ENCODE measurements at places on chromosomes 5 and 9. TPM values are rescaled to one million over a fixed set of nuclear protein-coding genes. Genes with fewer than 3 reads are reported as not detected.

CER1 gene
- not detected for total RNA-seq

OR1J2 gene
- not detected for total RNA-seq

DOCK8 gene
- total RNA-seq, result 0.05 TPM

GABRA1 gene
- not detected for total RNA-seq

RLN1 gene
- total RNA-seq, result not detected

URM1 gene
- total RNA-seq, result 71.6 TPM

ACTBL2 gene
- total RNA-seq, result not detected

GRCh38 chr5:855771-856530 is 5.2 kb upstream of the ZDHHC11 start:
- H3K4me1 ChIP-seq, result no peaks in the 10 kb centered on the region
- H3K27me3 ChIP-seq, result peaks cover 2% of the 10 kb centered on the region
- no peak overlapping the region for H3K4me3 ChIP-seq
- H3K27ac ChIP-seq, result no peak overlapping the region
- DNase-seq, result no peak

GRCh38 chr9:30058463-30058862 is 2326.0 kb upstream of the ACO1 start:
- H3K27me3 ChIP-seq, result no peaks in the 10 kb centered on the region
- no peak overlapping the region for H3K4me3 ChIP-seq
- DNase-seq, result no peak
- no peaks in the 10 kb centered on the region for H3K36me3 ChIP-seq
- H3K27ac ChIP-seq, result no peak overlapping the region

DNA sequence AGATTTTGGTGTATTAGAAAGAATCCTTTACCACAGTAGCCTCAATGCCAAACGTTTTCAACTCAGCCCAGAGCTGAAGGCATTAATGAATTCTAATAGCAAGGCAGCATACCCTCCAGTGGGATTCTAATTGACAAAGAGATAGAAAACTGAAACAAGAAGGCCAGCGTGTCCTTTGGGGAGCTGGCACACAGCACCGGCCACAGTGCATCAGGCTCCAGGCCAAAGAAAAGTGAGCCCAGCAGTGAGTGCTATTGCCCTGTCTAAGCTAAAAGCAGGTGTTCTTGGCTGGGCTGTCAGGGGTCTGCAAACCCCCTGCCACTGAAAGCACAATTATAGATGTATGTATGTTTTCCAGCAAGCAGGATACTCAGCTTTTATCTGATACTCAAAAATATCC is 40.4 kb downstream of the PPIC start:
- H3K4me3 ChIP-seq, result no peak overlapping the region
- H3K27me3 ChIP-seq, result no peaks in the 10 kb centered on the region
- H3K36me3 ChIP-seq, result no peaks in the 10 kb centered on the region

DNA sequence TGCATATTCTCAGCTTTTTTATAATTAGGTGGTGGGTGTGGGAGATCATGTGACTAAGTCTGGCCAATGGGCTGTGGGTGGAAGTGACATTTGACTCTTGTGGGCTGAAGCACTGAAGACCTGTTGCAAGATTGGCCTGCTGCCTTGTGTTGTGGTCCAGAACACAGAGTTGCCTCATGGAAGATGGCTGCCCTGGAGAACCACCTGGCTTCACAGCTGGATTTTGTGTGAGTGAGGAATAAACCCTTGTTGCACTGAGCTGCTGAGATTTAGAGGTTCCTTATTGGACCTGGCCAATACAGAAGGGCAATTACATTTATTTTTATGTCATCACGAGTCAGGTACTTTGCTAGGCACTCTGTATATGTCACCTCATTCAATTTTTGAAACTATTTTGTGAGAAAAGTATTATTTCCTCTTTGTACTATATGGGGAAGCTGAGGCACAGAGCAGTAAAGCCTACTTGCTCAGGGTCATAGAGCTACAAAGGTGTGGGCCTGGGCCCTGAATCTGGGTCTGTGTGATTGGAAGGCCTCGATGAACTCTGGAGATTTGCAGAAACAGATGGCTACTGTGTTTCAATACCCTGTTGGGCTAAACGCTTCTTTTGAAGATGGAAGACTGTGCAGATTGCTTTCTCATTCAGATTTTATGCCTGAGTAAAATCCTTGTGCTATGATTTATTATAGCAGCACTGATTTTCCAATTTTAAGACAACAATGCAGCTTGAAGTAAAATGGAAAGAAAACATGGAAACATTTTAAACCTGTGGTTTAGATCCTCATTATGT is 71.2 kb upstream of the TBC1D2 start:
- peaks cover 3% of the 10 kb centered on the region for H3K36me3 ChIP-seq
- peaks cover 85% of the 10 kb centered on the region for H3K4me1 ChIP-seq
- H3K4me3 ChIP-seq, result no peak overlapping the region
- DNase-seq, result no peak

GRCh38 chr5:122401976-122402725 is 90.1 kb downstream of the SNCAIP start:
- DNase-seq, result no peak
- H3K4me1 ChIP-seq, result no peaks in the 10 kb centered on the region
- no peaks in the 10 kb centered on the region for H3K36me3 ChIP-seq
- H3K27ac ChIP-seq, result no peak overlapping the region

GRCh38 chr9:4221931-4222330 is 77.9 kb downstream of the GLIS3 start:
- H3K4me3 ChIP-seq, result no peak overlapping the region
- DNase-seq, result no peak
- no peaks in the 10 kb centered on the region for H3K27me3 ChIP-seq
- H3K27ac ChIP-seq, result no peak overlapping the region

DNA sequence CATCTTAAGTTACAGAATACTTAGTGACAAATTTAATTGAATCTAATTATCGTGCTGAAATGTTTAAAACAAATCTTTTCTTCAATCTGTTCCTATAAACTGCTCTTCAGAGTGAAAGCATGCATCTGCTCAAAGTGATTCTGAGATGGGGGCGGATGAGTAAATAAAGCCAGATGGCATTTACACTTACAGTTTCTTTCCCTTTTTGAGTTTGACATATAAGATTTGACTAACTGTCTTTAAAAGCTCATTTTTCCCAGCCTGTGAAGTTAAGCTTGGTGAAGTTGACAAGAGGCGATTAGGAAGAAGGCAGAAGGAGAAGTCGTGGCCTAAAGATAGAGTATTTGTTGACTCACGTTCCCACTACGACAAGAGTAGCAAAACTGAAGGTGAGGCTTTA is 137.4 kb downstream of the LPAR1 start:
- DNase-seq, result no peak
- H3K27ac ChIP-seq, result peak overlapping the region; percentile 77
- peak overlapping the region; percentile 64 for H3K4me3 ChIP-seq
- H3K27me3 ChIP-seq, result peaks cover 2% of the 10 kb centered on the region
- H3K4me1 ChIP-seq, result peaks cover 80% of the 10 kb centered on the region

DNA sequence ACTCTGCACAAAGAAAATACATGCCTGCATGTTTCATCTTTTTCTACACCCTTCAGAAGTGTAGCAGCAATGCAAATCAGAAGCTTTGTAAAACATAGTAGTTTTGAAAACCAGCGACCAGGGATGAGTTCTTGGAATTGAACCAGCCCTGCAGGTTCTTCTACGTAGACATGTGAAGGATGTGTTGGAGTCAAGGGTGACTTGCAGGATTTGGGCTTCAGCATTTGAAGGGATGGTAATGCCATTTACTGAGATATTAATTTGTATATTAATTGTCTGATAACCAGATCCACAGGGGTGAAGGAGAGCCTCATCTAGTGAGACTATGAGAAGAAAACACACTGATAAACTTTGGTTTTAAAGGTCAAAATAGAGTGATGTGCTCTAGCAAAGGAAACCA is 72.4 kb downstream of the KIAA1958 start:
- H3K36me3 ChIP-seq, result peaks cover 6% of the 10 kb centered on the region
- peak overlapping the region; percentile 66 for H3K27ac ChIP-seq
- DNase-seq, result no peak
- H3K4me3 ChIP-seq, result peak overlapping the region; percentile 1
- H3K27me3 ChIP-seq, result no peaks in the 10 kb centered on the region

DNA sequence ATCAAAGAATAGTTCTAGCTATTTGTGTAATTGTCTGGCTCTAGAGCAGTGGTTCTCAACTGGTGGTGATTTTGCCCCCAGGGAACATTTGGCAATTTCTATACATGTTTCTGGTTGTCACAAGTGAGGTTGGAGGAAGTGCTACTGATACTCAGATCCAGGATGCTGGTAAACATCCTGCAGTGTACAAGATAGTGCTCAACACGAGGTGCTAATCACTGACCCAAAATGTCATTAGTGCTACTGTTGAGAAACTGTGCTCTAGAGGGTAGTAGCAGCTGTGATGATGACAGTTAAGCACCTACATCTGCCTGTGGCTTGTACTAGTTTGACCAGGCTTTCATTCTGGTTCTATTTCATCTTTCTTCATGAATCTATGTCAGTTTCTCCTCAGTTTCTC is 22.1 kb downstream of the LRRC19 start:
- H3K4me1 ChIP-seq, result no peaks in the 10 kb centered on the region
- peaks cover 11% of the 10 kb centered on the region for H3K36me3 ChIP-seq
- no peak overlapping the region for H3K4me3 ChIP-seq
- no peak for DNase-seq
- H3K27ac ChIP-seq, result no peak overlapping the region

DNA sequence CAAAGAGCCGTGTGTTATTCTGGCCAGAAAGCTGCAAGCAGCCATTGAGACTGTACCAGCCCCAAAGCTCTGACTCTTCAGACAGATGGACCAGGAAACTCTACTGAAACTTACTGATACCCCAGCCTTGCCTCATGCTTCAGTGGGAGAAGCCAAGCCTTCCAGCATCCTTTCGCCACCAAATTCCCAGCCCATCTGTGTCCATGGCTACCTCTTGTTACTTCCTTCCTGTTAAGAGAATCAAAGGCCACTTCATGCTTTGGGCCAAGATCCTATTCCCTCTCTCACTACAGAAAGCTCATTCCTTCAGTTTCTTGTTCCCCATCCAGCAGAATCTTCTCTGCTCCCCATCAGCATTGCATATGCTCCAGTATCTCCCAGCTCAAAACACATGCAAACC is 46.9 kb upstream of the FREM1 start:
- no peak for DNase-seq
- no peaks in the 10 kb centered on the region for H3K27me3 ChIP-seq
- H3K4me1 ChIP-seq, result no peaks in the 10 kb centered on the region
- no peak overlapping the region for H3K27ac ChIP-seq
- H3K36me3 ChIP-seq, result no peaks in the 10 kb centered on the region

DNA sequence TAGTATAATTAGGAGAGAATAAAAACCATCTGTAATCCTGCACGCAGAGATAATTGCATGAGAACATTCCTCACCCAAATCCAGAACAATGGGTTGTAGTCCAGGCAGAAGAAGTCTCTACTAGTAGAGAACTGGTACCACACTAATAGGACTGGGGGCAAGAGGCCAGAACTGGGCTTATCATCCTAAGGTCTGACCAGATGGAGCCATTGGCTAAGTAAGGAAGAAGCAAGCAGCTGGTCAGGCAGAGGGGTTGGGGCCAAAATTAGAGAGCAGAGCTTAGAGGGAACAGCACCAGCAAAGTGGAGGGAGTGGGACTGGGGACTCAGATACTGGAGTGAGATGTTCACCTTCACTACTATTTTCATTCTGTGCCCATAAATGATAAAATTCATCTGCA is 35.4 kb upstream of the MAP1B start:
- peaks cover 22% of the 10 kb centered on the region for H3K4me1 ChIP-seq
- DNase-seq, result no peak
- H3K36me3 ChIP-seq, result no peaks in the 10 kb centered on the region
- H3K4me3 ChIP-seq, result no peak overlapping the region
- H3K27me3 ChIP-seq, result peaks cover 1% of the 10 kb centered on the region

- H3K4me1 ChIP-seq, result peaks cover 58% of the 10 kb centered on the region
- peaks cover 4% of the 10 kb centered on the region for H3K36me3 ChIP-seq
- peak overlapping the region; percentile 76 for H3K4me3 ChIP-seq
Measured at GRCh38 chr9:96554801-96555566, 64.7 kb downstream of the CDC14B start.

DNA sequence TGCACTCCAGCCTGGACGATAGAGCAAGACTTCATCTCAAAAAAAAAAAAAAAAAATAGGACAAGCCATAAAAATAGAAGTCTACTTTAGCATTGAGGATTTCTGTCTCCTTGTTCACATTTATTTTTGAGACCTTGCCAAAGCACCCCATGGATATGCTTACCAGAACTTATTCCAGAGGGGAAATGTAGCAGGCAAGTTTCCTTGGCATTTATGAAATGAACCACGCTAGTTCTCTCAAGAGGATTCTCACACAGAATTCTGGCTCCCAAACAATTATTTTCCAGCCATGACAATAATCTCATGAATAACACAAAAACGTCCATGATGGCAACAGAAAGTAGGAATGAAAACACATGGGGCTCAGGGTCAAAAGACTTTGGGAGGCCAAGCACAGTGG is 23.4 kb upstream of the GPX8 start:
- H3K4me1 ChIP-seq, result peaks cover 8% of the 10 kb centered on the region
- no peaks in the 10 kb centered on the region for H3K27me3 ChIP-seq
- H3K27ac ChIP-seq, result no peak overlapping the region
- DNase-seq, result no peak
- H3K36me3 ChIP-seq, result peaks cover 1% of the 10 kb centered on the region

DNA sequence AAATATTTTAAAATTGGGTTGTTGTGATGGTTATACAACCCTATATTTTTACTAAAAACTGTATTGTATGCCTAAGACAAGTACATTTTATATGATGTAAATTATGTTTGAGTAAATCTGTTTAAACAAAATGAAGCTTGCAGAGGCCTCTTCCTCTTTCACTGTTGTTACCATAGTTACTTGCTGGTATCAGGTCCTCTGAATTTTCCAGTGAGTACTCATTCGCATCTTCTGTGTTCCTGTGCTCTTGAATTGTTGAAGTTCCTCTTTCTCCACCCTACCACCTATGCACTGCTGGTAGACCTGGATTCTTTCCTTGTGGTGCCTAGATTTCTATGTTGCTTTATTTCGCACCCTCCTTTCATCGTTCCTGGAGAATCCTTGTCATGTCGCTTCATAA is 938.5 kb upstream of the ACO1 start:
- H3K36me3 ChIP-seq, result no peaks in the 10 kb centered on the region
- H3K4me3 ChIP-seq, result no peak overlapping the region
- no peak for DNase-seq
- no peaks in the 10 kb centered on the region for H3K4me1 ChIP-seq

DNA sequence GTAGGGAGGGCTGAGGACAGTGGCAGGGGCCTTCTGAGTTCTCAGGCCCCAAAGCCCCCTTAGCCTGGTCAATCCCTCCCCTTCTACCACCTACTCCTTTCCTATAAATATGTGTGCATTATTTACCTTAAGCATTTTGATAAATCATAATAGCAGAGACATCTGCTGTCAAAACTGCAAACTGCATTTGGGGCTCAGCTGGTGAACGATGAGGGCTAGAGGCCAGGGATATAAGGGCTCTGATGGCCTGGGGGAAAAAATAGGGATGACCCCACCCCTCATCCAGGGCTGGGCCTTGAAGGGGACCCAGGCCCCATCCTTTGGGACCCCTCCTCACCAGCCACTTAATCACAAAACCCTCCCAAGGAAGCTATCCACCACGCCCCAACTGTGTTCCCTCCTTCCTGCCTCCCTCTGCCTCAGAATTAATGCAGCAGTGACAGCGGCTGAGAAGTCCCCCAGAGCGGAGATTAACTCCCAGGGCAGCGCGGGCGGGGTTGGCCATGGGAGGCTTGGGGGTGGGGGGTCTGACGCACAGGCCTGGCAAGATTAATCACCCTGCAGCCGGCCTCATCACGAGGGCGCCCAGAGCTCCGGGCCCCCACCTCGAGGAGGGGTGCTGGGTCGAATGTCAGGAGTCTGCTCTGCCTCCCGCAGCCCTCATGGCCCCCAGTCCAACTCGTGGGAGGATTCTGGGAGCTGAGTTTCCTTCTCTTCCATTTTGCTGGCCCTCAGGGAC is 42.1 kb downstream of the CXXC5 start:
- H3K36me3 ChIP-seq, result no peaks in the 10 kb centered on the region
- peaks cover 48% of the 10 kb centered on the region for H3K4me1 ChIP-seq
- peak; percentile 42 for DNase-seq
- H3K27me3 ChIP-seq, result peaks cover 6% of the 10 kb centered on the region

- H3K4me3 ChIP-seq, result no peak overlapping the region
- H3K27me3 ChIP-seq, result peaks cover 2% of the 10 kb centered on the region
- no peaks in the 10 kb centered on the region for H3K36me3 ChIP-seq
Measured at GRCh38 chr5:11302663-11303062, 541.6 kb upstream of the DAP start.
